ENCODE measurements at places on chromosomes 16 and 17.
A peak's percentile ranks its signal among the peaks of the same experiment; 100 is the strongest.

DNA sequence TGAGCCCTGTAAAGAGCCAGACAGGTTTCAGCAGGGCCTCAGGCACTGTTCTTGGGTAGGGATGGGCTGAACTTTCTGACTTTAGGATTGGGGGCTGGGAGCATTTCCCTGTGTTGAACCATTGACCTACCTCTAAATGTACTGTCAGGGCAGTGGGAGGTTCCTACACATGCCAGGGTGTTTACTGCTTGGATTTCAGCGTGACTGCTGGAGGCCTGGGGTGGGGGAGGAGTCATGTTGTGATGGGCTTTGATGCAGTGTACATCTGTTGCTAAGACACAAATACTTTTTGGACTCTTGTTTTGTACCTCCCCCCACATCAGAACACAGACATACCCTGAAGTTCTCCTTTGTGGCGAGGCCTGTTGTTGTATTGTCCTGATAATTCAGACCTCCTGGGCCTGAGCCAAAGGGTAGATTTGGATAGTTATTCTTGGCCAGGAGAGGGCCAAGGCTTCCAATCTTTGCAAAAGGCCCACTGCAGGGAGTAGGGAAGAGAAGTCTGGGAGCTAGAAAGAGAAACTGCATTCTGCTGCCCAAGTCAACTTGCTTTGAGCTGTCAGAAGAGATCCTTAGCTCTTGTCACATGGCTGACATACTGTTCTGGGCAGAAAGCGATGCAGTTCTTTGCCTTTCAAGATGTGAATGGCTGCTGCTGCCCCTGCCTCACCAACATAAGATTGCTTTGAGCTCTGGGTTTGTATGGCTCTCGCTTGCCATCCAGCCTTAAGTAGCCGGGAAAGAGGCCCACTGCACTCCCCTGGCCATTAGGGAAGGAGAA, 3.7 kb downstream of the NFE2L1 start:
- peak; percentile 92 for DNase-seq

- DNase-seq = peak; percentile 49
These were observed 363 bp downstream of the KARS1 start for GRCh38 chr16:75647112-75647491.

- no peak for DNase-seq
These were observed 100.7 kb downstream of the RAB11FIP4 start for GRCh38 chr17:31492206-31492605.

GRCh38 chr17:82065638-82066303, at the start of gene DUS1L:
TSS of gene DUS1L (minus strand) at chr17:82065804. CDS start at chr17:82065059, 745 bp downstream.
- DNase-seq = peak; percentile 99

DNA sequence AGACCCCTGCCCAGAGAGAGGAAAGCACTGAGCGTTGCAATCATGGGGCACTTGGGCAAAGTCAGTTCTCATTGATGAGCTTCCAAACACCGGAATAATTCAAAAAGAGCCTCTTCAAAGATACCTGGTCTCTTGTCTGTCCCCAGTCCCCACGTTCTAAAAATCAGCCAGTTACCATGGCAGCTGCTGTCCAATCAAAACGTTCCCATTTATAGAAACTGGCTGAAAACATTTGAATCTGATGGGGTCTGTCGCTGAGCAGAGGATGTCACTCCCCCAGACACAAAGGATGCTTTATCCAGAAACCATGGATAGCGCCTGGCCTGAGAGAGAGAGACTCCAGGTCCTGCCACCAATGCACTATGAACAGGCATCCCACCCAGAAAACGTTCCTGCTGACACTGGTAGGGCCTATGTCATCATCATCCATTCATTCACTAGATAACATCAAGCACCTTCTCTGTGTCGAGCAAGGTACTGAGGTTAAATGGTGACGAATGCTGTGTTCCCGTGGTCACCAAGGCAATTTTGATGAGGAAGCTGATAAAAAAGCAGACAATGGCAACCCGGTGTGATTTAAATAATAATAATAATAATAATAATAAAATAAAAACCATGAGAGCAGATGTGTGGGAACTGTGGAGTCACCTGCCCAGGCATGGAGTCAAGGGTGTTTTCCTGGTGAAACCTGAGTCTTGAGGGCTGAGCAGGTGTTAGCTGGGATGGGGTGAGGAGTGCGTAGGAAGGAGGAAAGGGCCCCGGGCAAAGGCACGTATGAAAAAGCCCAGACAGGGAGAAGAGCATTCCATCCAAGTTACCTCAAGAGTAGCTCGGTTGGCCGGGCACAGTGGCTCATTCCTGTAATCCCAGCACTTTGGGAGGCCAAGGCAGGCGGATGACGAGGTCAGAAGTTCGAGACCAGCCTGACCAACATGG, 19.0 kb upstream of the CALB2 start:
- DNase-seq = no peak

DNA sequence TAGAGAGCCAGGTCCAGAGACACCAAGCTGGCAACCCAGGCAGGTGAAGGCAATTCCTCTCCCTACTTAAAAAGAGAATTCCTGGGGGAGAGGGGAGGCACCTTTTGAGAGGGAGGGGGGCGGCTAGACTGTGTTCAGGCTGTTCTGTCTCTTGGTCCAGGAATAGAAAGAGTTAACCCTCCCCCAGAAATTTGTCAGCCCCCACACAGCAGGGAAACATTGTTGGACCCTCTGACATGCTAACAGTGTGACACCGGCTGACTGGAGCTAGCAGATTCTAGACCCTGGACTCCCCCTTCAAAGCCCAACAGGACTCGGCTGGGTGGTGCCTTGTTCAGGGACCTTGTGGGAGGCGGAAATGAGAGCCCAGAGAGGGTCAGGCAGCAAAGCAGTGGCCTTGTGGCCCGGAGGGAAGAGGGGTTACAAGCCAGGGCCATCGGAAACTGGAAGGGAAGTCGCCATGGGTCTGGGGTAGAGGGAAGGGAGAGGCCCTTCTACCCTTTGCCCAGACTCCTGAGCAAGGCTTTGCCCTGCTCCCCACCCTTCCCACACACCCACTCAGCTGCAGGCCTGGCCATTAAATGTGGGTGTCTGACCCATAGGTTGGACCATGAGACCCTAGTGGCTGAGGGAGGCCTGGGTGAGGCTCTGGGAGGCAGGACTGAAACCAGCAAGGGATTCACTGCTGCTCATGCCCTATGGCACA, 44.6 kb downstream of the RAI1 start:
- peak; percentile 90 for DNase-seq

GRCh38 chr17:81013642-81014041, 21.3 kb upstream of the BAIAP2 start:
- DNase-seq = no peak

DNA sequence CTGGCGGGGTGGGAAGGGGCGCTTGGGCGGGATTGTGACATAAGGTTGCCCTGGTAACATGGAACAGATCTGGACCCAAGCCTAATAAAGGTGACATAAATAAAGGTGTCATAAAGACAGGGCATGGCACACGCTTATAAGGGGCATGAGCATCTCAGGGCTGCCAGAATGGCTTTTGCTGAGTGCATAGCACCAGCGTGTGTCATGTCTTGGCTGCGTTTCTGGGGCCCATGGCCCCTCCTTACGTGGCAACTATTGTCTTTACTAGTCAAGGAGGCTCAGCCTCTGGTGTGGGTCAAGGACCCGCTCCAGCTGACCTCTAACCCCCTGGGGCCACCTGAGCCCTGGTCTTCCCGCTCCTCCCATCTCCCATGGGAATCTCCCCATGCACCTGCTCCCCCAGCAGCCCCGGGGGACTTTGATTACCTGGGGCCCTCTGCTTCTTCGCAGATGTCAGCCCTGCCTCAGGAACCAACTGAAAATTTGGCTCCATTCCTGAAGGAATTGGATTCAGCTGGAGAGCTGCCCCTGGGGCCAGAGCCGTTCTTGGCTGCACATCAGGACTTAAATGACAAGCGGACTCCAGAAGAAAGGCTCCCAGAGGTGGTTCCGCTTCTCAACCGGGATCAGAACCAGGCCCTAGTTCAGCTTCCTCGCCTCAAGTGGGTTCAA, 13.9 kb downstream of the LRRC37B start:
- DNase-seq = peak; percentile 6

GRCh38 chr17:32503251-32504165, 16.7 kb downstream of the CDK5R1 start:
- peak; percentile 90 for DNase-seq

DNA sequence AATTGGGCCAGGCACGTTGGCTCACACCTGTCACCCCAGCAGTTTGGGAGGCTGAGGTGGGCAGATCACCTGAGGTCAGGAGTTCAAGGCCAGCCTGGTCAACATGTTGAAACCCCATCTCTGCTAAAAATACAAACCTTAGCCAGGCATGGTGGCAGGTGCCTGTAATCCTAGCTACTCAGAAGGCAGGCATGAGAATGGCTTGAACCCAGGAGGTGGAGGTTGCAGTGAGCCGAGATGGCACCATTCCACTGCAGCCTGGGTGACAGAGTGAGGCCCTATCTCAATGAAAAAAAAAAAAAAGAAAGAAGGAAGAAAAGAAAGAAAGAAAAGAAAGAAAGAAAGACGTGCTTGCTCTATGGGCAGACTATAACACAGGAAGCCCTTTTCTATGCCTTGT, 84.4 kb downstream of the FOXL1 start:
- DNase-seq = no peak

GRCh38 chr17:55037828-55038227, 69.3 kb downstream of the STXBP4 start:
- DNase-seq = no peak

GRCh38 chr16:67968400-67969253, at the start of gene SLC12A4:
TSS of gene SLC12A4 (minus strand) at chr16:67968637. CDS start at chr16:67968553, 84 bp downstream.
- DNase-seq = peak; percentile 99

- DNase-seq = no peak
These were observed 18.4 kb downstream of the ADCY9 start for GRCh38 chr16:4097826-4098240.

- DNase-seq = peak; percentile 71
These were observed 402.0 kb upstream of the TNRC6C start for GRCh38 chr17:77556383-77557061.

- no peak for DNase-seq
These were observed 81.9 kb downstream of the CDK5R1 start for GRCh38 chr17:32568705-32569104.

DNA sequence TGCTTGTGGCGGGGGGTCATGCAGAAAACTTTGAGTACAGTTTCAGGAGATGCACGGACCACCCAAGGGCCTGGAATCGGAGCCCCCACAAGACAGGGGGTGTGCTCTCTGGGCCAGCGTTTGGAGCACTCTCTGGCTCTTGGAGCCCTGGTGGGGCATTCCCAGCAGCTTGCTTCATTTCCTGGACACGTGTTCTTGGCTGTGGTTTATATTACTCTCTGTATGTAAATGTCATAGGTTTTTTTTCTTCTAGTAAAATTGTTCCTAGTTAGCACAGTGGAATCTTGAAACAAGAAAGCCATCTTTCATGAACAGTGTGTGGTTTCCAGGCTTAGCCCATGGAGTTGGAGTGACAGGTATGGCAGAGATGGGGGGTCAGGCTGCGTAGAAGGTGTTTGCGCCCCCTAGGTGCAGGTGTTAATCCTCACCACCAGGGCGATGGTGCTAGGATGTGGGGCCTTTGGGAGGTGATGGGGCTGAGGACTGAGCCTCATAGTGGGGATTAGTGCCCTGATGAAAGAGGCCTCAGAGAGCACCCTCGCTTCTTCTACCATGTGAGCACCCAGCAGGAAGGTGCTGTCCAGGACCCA, 79.8 kb downstream of the JPH3 start:
- peak; percentile 98 for DNase-seq

- DNase-seq = no peak
These were observed 20.6 kb downstream of the GLYR1 start for GRCh38 chr16:4826526-4826925.

GRCh38 chr17:70158591-70158990, 10.7 kb upstream of the KCNJ2 start:
- DNase-seq = no peak

DNA sequence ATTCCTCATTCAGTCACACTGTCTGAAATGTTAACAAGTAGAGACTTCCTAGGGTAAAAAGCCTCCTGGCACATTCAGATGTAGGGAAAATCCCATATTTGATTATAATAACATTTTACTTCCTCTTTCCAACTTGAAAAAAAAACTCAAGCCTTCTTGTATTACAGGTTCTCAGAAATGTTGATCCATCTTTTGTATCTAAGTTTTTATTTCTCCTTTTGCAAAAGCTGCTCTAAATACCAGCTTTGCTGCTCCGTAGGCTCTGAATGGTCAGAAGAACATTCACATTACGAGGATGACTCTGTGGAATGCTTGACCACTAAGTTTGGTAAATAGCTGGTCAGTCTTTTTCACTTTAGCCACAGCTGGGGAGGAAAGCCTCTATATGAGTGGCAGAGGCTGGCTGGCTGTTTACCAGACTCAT, 13.2 kb upstream of the HEATR6 start:
- DNase-seq = no peak

DNA sequence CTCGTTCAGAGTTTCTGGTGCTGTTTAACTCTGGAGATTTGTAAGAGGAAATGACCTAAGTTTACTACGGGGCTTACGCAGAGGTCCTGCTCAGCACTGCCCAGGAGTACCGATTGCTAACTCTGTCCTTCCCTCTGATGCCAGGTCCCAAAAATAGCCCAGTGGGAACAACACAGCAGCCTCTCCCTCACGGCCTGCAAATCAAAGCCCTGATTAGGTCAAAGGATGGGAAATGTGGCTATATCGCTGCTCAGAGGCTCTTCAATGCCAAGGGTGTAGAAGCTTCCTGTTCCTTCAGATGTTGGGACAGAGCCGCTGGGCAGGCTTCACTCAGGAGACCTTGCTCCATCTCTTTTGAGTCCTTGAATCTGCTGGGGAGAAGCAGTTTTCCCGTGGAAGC, 174.2 kb upstream of the KCNJ16 start:
- no peak for DNase-seq

- DNase-seq = no peak
These were observed 79.4 kb downstream of the CCDC182 start for GRCh38 chr17:57665696-57666095.

GRCh38 chr16:68715471-68715870, 21.6 kb upstream of the CDH1 start:
- no peak for DNase-seq

DNA sequence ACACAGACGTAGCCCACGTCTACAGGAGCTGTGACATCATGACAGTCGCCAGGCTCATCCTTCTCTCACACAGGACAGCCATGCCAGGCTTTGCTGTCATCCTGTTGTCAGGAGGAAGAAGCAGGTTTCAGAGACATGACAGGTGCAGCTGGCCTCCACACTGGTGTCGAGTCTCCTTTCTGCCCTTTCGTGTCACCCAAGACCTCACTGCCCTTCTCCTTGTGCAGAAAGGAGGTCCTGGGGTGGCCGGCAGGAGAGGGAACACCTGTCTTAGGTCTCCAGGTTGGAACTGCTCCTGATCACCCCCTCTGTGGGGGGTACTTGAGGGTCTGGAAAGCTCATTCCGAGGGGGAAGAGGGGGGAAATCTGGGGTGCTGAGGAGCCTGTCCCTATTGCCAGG, 41.6 kb upstream of the IRF8 start:
- DNase-seq = peak; percentile 37

DNA sequence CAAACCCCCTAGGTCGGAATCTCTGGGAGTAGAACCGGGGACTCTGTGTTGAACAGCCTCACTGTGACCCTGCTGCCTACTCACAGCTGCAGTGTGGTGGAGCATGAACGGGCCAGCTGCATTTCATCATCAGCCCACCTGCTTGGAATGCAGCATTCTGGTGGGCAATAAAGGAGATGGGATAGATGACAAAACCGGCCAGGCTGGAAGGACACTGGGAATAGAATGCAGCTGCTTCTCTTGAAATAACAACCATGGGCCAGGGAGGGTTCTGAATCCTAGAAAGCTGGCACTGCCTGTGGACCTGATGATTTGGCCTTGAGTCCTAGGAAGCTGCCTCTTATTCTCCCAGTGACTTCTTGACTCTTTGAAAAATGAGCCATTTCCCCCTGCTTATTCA, 23.5 kb downstream of the CFAP97D1 start:
- DNase-seq = no peak

GRCh38 chr17:81173762-81174155, 7.7 kb upstream of the AATK start:
- DNase-seq = no peak

GRCh38 chr17:4938688-4939545, 929 bp downstream of the SLC25A11 start:
- DNase-seq = peak; percentile 84

GRCh38 chr17:79911430-79912399, 72.5 kb upstream of the CBX4 start:
- DNase-seq = peak; percentile 67

All from osteoblast (primary cell).